ENCODE measurements at places on chromosomes 6 and 20.

GRCh38 chr6:110682460-110682853 lies 132.8 kb downstream of the CDK19 start:
- DNase-seq = peak; percentile 81

GRCh38 chr6:20693466-20694063 lies 159.3 kb downstream of the CDKAL1 start:
- peak; percentile 37 for DNase-seq

DNA sequence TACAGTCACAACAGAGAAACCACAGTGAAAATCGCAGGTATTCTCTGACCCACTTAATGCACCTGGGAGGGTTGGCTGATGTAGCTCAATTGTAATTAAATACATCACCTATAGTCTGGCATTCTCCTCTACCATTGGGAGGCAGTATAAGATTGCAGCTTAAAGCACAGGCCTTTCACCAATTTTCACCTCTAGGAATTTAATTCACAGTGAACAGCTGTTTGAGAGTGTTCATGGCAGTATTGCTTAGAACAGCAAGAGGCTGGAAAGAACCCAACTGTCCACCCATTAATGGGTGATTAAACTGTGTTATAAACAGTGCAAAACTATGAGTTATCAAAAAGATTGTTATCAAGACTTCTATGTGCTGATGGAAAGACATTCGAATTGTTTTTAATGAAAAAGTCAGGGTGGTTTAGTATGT lies 2.0 kb downstream of the EDEM2 start:
- peak; percentile 72 for DNase-seq

DNA sequence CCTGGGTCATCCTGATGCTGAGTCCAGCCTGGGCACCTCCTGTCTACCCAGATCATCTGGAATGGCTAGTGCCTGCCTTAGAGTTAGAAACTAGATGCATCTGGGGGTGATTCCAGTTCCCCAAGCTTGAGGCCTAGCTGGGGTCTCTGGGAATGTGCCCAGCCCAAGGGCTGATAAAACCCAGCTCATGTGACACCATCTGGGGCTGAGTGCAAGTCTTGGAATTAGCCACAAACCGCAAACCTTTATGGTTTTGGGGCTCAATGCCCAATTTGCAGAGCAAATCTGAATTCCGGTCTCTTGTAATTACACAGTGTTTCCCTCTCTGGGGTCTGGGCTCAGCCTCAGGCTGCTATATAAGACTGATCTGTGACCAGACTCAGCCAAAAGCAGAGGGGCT lies at the start of gene BPIFB4:
Gene BPIFB4, plus strand, starts transcription at position 385 of the 400 bp plus-strand sequence. CDS start 1,884 bp downstream, outside the sequence.
- no peak for DNase-seq

DNA sequence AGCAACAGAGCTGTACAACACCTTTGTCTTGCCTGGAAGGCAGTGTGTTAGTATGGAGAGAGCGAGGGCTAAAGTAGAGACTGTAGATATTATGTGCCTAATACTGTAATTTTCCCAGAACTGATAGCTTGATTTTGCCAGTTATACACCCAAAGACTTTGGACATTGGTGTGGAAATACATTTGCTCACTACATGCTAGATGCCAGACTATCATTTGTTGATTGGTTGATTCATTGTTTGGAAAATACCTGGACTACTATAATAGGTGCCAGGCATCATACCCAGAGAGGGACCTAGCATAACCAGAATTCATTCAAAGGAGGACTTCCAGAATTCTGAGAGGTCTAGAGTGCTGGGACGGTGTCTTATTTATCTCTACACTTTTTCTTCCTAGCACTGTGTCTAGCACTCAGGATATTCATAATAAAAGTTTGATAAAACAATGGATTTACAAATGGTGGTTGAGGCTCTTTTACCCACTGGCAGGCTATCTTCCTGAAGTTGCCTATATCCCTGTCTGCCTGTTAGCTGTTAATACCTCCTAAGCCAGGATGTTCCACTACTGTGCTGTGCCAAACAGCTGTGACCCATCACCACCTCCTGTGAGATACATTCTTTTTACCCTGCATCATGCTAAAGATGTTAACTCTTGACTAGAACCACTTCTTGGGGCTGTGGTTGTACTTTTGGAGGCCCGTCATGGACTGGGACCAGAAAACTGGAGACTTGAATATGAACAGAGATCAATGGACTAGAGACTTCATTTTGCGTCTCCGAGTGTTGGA lies 72.2 kb upstream of the FUCA2 start:
- peak; percentile 91 for DNase-seq

DNA sequence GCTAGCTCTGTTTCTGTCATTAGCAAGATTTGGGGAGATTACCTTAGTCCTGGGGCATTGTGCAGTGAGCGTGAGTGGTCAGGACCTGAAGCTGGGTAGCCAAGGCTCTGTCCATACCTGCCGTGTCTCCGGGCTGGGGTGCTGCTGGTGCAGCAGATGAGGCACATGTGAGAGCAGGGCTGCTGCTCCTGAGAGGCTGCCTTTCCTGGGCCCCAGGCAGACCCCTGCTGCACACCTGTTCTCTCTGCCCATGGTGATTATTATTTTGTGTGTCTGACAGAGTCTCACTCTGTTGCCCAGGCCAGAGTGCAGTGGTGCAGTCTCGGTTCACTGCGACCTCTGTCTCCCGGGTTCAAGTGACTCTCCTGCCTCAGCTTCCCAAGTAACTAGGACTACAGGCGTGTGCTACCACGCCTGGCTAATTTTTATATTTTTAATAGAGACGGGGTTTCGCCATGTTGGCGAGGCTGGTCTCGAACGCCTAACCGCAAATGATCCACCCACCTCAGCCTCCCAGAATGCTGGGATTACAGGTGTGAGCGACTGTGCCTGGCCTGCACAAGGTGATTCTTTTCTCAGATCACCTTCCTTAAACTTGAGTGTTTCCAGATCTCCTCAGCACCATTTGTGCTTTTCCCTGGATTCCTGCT lies 36.8 kb upstream of the IRF4 start:
- no peak for DNase-seq

DNA sequence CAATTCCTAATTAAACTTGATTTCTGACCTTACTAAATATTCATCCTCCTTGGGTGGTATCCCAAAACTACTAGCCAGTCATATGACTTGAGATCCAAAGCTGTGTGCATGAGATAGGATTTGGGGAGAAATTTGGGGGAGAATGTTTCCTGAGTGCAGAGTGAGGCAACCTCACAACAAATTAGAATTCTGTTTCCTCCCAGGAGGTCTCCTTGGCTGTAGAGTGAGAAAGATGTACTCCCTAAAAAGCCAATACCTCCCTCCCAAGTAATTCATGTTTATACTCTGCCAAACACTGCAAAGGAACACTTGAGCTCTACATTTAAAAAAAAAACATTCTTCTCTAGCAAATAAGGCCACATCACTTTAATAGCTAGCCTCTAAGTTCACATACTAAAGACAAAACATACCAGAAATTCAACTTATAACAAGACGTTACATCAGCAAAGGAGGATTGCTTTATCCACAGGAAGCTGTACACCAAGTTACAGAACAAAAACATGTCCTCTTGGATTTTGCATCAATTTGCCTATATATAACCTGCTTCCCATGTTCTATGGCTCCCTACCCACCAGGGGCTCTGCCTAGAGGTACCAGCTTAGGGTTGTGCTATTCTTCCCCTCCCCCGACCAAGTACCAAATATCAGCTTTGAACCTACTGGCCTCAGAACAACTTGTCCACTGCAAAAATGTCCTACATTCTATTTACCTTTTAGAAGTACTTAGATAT lies 15.4 kb upstream of the TMEM30A start:
- DNase-seq = no peak

DNA sequence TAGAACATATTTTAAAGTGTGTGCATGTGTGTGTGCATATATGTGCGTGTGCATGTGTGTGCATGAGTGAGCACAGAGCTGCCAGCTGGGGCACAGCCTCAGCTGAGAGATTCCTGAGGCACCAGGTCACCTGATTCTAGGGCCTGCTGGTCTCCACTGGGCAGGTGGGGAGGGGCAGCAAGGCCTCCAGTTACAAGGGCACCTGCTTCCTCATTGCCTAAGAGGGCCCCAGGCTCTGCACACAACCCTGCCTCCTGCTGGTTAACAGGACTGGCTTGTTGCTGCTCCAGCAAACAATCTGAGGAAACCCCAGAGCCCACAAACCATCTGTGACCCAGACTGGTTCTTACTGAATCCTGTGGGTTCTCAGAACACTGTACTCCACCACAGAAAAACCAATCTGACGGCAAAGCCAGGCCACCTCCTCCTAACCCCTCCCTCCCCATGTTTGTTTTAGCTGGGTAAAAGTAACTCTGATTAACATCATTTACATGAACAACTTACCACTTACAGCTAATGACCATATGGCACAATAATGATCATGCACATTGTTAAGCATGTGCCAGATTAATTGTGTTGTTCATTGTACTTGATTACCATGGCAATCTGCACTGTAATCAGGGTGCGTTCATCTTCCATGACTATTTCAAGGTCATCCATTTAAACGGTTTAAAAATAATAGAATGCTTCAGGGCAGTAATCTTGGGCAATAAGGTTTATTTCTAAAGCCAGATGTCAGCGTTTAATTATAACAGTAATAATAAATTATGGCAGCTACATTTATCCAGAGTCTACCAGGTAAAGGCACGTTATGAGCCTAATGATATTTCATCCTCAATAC lies 23.1 kb upstream of the UBE2J1 start:
- no peak for DNase-seq

DNA sequence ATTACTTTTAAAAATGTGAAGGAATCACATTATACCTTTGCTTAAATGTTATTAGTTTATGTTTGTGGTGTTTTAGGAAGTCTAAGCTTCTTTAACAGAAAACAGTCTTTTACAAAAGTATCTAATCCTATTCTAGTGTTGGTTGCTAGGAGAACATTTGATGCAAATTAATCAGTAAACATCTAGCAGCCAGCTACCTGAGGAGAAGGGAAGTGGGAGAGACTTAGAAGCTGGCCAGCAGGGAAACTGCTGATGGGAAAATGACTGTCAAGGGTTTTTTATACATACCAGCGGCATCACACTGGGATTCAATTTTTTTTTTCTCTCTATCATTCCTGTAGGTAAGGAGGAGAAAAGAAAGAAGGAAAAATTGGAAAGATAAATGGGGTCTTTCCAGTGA lies 686.0 kb upstream of the MMS22L start:
- DNase-seq = no peak

- DNase-seq = no peak
Observed at GRCh38 chr20:53226826-53227225, 254.7 kb downstream of the TSHZ2 start.

- no peak for DNase-seq
Observed at GRCh38 chr6:2740581-2740980, 10.1 kb downstream of the MYLK4 start.

- no peak for DNase-seq
Observed at GRCh38 chr20:38658879-38659596, 57.4 kb downstream of the ARHGAP40 start.

- peak; percentile 70 for DNase-seq
Observed at GRCh38 chr6:160992061-160992979, 751 bp downstream of the MAP3K4 start.

- no peak for DNase-seq
Observed at GRCh38 chr20:62856931-62857619, 4.5 kb downstream of the TCFL5 start.

DNA sequence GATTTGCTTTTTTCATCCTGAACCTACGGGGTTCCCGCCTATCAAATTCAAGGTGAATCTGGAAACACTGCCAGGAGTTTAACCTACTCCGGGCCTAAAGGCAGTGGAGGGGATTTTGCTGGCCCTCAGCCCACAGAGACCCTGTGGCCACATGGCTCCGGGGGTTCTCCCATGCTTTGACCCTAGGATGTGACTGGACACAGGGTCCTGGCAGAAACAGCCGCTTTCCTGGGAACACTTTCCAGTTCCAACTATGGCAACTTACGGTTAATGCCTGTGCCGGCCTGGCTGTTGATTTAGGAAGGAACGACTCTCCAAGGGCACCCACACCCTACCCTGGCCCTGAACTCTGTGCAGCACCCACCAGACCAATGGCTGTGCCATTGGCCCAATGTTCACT lies 141.7 kb upstream of the RPS6KA2 start:
- no peak for DNase-seq

DNA sequence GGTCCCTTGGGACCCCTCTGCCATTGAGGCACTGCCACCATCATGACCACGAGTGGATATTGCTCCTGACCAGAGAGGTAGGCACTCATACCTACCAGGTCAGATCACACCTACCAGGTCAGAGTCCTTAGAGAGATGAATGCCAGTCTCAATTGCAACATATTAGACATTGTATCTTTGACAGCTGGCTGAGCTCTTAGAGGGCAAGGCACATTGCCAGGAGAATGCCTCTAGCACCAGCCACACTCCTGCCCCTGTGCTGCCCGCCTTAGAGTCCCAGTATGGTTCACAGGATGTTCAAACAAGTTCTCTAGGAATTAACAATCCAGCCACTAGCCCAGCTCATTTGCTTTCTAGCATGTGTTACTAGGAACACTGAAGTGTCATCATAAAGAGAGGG lies 65.9 kb downstream of the TMEM244 start:
- DNase-seq = no peak

DNA sequence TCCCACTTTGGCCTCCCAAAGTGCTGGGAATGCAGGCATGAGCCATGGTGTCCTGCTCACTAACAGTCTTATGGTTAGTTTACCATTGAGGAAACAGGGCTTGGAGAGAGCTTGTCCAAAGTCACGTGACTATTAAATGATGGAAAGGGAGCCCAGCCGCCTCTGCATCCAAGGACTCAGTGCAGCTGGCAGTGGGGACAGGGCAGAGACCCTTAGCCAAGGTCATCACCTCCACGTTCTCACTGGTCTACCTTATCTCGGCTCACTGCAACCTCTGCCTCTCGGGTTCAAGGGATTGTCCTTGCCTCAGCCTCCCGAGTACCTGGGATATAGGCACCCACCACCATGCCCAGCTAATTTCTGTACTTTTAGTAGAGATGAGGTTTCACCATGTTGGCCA lies 109.3 kb downstream of the SLC23A2 start:
- DNase-seq = no peak

DNA sequence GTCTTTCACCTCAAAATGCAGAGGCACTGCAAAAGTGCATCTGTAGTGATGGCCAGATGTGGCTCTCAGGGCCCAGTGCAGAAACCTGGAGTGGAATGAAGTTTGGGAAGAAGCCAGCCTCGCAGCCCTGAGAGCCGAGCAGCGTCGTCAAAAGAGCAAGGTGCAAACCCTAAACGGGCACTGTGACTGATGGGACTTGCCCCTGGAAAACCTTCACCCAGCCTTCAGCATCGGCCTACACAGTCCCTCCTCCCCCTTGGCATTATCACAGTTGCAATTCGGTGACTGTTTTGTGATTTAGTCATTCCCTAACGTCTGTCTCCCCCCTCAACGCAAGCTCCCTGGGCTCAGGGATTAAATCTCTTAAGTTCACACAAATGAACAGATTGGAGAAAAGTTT lies 38.6 kb downstream of the TAF4 start:
- DNase-seq = peak; percentile 28

DNA sequence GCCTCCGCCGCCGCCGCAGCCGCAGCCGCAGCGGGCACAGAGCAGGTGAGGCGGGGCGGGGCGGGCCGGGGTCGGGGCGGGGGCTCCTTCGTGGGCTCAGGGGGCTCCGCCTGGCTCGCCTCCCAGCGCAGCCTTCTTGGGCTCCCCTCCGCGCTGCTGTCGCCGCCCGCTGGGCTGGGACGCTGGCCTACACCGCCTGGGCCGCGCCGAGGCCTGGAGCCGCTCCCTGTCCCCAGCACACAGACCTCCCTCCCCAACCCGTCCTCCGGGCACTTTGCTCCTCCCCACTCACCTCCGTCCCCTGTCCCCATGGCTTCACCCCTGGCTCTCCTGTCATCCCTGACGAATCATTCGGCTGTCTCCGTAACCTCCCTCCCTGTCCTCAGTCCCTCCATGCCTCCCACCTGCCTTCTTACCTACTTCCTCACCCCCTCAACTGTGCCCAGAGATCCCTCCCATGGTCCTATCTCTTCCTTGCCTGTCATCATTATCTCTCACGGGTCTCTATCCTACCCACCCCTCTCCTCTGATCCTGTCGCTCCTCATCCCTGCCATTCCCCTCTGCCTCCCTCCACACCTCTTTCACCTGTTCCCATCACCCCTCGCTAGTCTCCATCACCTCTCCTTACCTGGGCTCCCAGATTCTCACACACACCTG lies 512 bp downstream of the TTBK1 start:
- DNase-seq = no peak

Measured in IMR-90 (cell line).